H1 (cell line): ENCODE measurements at places on chromosomes 6 and 20. TPM values are rescaled to one million over a fixed set of nuclear protein-coding genes. Genes with fewer than 3 reads are reported as not detected.

MRAP2 gene
- total RNA-seq: 4.7 and 5.0 TPM in 2 replicates

DNA sequence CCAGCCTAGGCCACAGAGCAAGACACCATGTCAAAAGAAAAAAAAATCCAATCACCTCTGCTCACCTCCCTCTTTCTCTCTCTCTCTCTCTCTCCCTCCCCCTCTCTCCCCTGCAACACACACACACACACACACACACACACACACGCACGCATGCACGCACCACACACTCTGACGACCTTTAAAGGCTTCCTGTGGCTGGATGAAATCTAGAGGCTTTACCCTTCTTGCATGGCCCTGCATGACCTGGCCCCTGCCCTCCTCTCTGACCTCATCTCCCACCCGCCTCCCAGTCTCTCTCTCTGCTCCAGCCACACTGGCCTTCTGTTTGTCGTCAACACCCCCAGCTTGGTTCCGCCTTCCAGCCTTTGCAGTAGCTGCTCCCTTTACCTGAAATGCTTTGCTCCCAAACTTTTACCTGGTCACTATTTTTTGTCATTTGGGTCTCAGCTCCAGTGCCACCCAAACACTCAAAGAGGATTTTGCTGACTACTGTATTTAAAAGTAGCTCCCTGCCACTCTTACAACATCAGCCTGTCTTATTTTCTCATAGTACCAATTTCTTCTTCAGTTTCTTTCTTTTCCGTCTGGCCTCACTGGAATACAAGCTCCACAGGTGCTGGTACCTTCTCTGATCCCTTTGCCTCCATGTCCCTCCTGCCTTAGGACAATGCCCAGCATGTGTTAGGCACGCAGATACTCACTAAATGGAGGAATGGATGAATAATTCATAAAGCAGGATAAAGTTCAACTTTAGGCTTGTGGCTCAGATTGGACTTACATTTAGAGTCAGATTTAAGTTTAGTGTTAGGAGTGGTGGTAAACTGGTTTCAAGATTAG, 4.3 kb upstream of the LTA start:
- no peaks in the 10 kb centered on the region for H3K27me3 ChIP-seq
- no peaks in the 10 kb centered on the region; the same call in 1 of the 2 replicates for H3K4me1 ChIP-seq
- H3K4me3 ChIP-seq: no peak overlapping the region
- H3K27ac ChIP-seq: no peak overlapping the region
- H3K36me3 ChIP-seq: no peaks in the 10 kb centered on the region

DNA sequence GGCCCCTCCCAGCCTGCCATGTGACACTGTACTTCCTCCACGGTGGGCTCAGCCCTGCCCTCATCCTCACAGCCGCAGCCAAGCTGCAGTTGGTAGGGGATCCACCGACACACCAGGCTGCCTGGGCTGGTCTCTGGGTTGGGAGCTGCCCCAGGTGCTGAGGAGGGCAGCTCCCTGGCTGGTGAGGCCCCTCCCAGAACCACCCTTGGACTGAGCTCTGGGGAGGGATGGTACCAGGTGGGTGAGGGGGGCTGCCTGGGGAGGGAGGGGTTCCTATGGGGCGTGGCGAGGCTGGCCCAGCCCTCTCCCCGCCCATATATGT, 185 bp upstream of the TNFRSF6B start:
- no peaks in the 10 kb centered on the region for H3K36me3 ChIP-seq
- peaks cover 3% of the 10 kb centered on the region for H3K4me1 ChIP-seq
- no peak overlapping the region for H3K27ac ChIP-seq
- DNase-seq: no peak
- no peaks in the 10 kb centered on the region for H3K27me3 ChIP-seq

ARMH2 gene
- total RNA-seq: not detected in 2 replicates

DNA sequence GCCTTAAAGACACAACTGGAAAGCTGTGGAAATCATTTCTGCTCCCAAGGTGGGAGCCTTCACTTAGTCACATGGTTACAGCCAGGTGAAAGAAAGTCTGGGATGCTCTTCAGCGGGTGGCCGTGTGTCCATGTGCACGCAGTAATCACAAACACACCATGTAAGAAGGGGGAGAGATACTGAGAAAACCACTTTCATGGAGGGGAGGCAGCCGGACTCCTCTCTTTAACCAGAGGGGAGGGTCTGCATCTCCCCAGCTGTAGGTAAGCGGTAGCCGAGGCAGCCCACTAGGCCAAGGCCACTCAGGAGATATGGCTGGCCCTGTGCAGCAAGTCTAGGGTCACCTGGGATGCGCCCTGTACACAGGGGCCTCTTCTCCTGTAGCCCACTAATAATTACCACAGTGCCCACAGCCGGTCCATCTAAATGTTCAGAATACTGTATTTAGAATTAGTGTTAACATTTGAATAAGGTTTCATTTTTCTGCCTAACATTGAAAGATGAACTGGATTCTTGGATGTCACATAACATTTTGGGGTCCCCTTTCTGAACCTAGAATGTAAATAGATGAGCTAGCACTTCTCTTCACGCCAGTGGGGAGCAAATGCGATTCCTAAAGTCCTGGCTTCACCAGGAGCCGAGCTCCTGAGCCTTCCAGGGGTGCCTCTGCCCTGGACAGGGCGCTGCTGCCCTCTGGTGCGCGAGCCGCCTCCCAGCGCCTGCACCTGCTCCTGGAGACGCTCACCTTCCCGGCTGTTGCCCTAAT, 15.9 kb downstream of the GPR31 start:
- DNase-seq: no peak
- no peak overlapping the region for H3K27ac ChIP-seq
- H3K36me3 ChIP-seq: no peaks in the 10 kb centered on the region

- H3K4me1 ChIP-seq: peaks cover 7% of the 10 kb centered on the region; the same call in 1 of the 2 replicates
- H3K36me3 ChIP-seq: no peaks in the 10 kb centered on the region
- H3K4me3 ChIP-seq: no peak overlapping the region
- H3K27me3 ChIP-seq: no peaks in the 10 kb centered on the region
Observed at GRCh38 chr20:54267483-54268003, 59.7 kb downstream of the PFDN4 start.

MOG gene
- total RNA-seq: 0.31 and 0.86 TPM in 2 replicates

GRCh38 chr6:131060311-131060710, 2.7 kb downstream of the EPB41L2 start:
- no peak overlapping the region for H3K27ac ChIP-seq
- no peak overlapping the region for H3K4me3 ChIP-seq
- peaks cover 2% of the 10 kb centered on the region; the same call in 1 of the 2 replicates for H3K4me1 ChIP-seq

- no peaks in the 10 kb centered on the region for H3K27me3 ChIP-seq
- no peaks in the 10 kb centered on the region for H3K4me1 ChIP-seq
Observed at GRCh38 chr6:6331393-6331792, 10.9 kb upstream of the F13A1 start.

DNA sequence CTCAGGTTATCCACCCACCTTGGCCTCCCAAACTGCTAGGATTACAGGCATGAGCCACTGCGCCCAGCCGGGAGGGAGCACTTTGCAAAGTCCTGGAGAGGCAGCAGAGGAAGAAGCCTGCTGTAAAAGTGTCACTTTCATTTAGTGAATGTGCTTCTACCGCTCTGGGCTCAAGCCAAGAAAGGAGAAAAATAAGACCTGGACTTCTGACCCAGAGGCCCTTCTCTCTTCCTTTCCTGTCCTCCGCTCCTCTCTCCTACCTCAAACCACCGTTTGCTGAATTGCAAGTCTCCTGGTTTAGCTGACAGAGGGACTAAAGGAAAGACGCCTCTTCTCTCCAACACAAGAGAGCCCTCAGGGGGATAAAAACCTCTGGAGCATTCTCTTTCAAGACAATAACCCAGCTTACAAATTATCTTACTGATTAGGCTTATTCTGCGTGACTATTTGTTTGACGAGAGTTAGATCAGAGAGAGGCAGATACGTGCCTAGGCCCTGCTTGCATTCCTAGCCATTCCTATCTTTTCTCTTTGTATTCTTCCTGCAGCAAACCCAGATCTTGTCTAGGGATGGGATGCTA, 84.2 kb upstream of the SLC22A23 start:
- no peaks in the 10 kb centered on the region for H3K4me1 ChIP-seq
- H3K36me3 ChIP-seq: no peaks in the 10 kb centered on the region
- no peak overlapping the region for H3K4me3 ChIP-seq
- DNase-seq: peak; percentile 34

GRCh38 chr6:139131736-139132280, 3.1 kb upstream of the HECA start:
- H3K4me1 ChIP-seq: no peaks in the 10 kb centered on the region
- DNase-seq: no peak
- no peaks in the 10 kb centered on the region for H3K27me3 ChIP-seq
- no peaks in the 10 kb centered on the region for H3K36me3 ChIP-seq

SYCP2L gene
- 3.2 and 4.2 TPM in 2 replicates for total RNA-seq

- DNase-seq: no peak
- H3K4me3 ChIP-seq: no peak overlapping the region
- no peaks in the 10 kb centered on the region for H3K27me3 ChIP-seq
- no peaks in the 10 kb centered on the region for H3K4me1 ChIP-seq
- H3K36me3 ChIP-seq: no peaks in the 10 kb centered on the region
Observed at GRCh38 chr20:49750611-49751396, 37.1 kb upstream of the B4GALT5 start.

DNA sequence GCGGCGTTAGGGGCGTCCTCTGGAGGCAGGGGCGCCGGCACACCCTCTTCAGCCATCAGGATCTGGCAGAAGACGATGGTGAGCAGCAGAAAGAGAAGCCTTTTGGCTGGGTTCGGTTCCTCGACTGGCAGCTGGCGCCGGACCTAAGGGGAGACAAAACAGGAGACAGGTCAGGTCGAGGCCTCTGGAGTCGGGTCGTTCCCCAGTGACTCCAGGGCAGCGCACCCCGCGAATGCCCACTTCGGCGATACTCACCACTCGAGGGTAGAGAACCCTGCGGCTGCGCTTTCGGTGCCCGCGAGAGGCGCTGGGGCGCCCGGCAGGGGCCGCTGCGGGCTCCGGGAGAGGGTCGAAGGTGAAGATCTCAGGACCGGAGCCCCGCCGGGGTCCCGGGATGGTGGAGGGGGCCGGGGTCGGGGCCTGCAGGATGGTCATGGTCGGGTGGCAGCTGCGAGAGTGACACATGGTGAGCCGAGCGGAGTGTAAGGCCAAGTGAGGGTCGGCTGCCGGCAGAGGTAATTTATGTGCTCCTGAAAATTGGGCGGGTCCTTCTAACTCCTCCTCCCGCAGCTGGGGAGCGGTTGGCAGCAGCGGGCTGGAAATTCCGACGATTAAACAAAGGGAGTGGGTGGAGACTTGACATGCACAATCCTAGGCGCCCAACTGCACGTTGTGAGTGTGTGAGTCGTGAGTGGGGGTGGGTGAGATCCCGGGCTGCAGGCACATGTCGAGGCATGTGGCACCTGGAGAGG, at the start of gene IER3:
IER3 (minus strand) TSS at position 494 of the 752 bp plus-strand sequence; CDS start at position 465, 29 bp downstream.
- peak within 1 kb of the TSS; percentile 95 for H3K4me3 ChIP-seq
- no peak within 1 kb of the TSS for H3K27ac ChIP-seq
- H3K27me3 ChIP-seq: no peaks in the 10 kb centered on the region
- H3K36me3 ChIP-seq: peaks cover 13% of the 10 kb centered on the region
- H3K4me1 ChIP-seq: peaks cover 18% of the 10 kb centered on the region

TGM2 gene
- 1.0 and 1.3 TPM in 2 replicates for total RNA-seq

DNA sequence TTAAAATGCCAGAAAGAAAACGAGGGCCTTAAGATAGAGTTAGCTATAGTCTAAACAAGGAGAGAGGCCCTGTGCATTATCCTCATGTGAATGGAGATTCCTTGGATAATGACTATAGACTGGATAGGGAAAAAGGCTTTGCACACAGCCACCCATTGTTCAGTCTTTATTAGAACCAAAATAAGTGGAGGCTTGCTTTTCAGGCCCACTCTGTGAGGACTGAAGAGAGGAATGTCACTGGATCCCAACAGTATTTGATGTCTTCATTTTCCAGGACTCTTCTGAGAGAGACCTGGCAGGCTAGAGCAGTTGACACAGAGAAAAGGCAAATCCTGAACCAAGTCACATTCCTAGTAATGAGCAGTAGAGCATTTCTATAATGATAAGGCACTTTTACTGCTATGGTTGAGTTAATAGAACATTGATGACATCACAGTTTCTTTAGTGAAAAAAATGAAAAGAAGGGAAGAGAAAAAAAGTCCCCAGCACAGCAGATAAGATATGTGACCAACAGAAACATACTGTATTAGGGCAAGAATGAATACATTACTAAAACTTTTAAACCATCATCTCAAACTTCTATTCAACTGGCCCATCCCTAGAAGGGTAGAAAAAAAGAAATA, 315.1 kb downstream of the EPHA7 start:
- H3K36me3 ChIP-seq: no peaks in the 10 kb centered on the region
- DNase-seq: no peak
- no peaks in the 10 kb centered on the region for H3K4me1 ChIP-seq
- no peaks in the 10 kb centered on the region for H3K27me3 ChIP-seq
- no peak overlapping the region for H3K27ac ChIP-seq
